ENCODE measurements at places on chromosomes 11 and 22.

DNA sequence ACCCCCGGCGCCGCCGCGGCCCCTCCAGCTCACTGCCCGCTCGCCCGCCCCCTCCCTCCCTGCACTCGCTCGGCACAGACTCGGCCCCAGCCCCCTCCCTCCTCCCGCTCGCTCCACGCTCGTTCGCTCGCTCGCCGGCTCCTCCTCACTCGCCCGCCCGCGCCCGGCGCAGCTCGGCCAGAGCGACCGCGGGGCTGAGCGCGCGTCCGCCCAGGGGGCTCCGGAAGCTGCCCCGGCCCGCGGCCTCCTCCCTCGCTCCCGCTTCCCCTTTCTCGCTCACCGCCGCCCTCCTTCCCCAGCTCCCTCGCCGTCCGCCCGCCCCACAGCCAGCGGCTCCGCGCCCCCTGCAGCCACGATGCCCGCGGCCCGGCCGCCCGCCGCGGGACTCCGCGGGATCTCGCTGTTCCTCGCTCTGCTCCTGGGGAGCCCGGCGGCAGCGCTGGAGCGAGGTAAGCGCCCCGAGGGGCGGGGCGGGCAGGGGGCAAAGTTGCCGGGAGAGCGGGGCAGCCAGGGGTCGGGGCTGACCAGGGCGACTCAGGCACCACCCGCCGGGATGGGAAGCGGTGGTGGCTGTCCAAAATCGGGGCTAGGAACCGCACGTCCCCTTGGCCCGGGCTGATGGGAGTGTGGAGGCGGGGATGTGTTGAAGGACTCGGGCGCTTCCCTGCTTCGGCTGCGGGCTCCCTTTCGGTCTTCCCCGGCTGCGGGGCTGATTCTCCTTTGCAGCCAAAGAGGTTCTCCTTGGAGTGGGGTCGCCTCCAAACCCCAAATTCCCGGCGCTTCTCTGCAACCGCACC, at the start of gene SEZ6L:
SEZ6L (plus strand) TSS at position 148 of the 797 bp plus-strand sequence; CDS start at position 356, 208 bp downstream.
- H3K36me3 ChIP-seq = no peaks in the 10 kb centered on the region
- DNase-seq = no peak
- no peaks in the 10 kb centered on the region for H3K4me1 ChIP-seq
- H3K27ac ChIP-seq = no peak within 1 kb of the TSS

DNA sequence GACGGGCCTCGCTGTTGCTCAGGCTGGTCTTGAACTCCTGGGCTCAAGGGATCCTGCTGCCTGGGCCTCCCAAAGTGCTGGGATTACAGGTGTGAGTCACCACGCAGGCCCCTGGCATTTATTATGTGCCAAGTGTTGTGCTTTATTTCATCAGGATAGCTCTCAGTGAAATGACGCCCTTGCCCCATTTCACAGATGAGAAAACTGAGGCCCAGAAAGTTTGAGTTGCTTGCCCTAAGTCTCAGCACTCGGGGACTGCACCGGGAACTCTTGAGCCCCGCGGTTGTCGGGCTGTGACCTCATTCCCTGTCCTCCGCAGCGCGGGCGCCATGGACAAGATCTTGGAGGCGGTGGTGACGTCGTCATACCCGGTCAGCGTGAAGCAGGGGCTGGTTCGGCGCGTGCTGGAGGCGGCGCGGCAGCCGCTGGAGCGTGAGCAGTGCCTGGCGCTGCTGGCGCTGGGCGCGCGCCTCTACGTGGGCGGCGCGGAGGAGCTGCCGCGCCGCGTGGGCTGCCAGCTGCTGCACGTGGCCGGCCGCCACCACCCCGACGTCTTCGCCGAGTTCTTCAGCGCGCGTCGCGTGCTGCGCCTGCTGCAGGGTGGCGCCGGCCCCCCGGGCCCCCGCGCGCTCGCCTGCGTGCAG, 7.3 kb downstream of the USP35 start:
- H3K36me3 ChIP-seq = no peaks in the 10 kb centered on the region
- H3K4me1 ChIP-seq = no peaks in the 10 kb centered on the region
- no peak overlapping the region for H3K4me3 ChIP-seq
- DNase-seq = no peak
- no peaks in the 10 kb centered on the region for H3K27me3 ChIP-seq

- H3K27me3 ChIP-seq = no peaks in the 10 kb centered on the region
- H3K4me1 ChIP-seq = peaks cover 6% of the 10 kb centered on the region
- no peak overlapping the region for H3K4me3 ChIP-seq
- no peak overlapping the region for H3K27ac ChIP-seq
- H3K36me3 ChIP-seq = no peaks in the 10 kb centered on the region
Measured at GRCh38 chr11:35177370-35177769, 38.4 kb downstream of the CD44 start.

DNA sequence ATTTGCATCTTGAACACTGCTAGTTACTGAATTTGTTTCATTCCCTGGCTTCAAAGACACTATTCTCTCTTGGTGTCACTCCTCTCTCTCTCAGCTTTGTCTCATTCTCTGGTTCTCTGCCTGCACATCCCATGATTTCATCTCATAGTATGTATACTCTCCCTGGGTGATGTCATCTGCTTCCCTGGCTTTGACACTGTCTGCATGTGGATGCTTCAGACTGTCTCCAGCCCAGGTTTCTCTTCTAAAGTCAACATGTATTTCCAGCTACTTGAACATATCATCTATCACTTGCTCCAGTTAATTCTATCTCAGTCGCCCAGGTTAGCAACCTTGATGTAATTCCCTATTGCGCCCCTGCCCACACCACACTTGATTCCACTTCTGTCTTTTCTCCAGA, 9.3 kb upstream of the ACAT1 start:
- DNase-seq = no peak
- H3K4me1 ChIP-seq = peaks cover 3% of the 10 kb centered on the region
- H3K27ac ChIP-seq = no peak overlapping the region
- H3K4me3 ChIP-seq = no peak overlapping the region

- no peaks in the 10 kb centered on the region for H3K27me3 ChIP-seq
- no peak overlapping the region for H3K27ac ChIP-seq
- H3K4me1 ChIP-seq = peaks cover 3% of the 10 kb centered on the region
- no peak for DNase-seq
- H3K36me3 ChIP-seq = no peaks in the 10 kb centered on the region
Measured at GRCh38 chr11:117606211-117606610, 190.8 kb downstream of the DSCAML1 start.
